ENCODE measurements at places on chromosomes 7 and 10.

GRCh38 chr7:116521046-116521664 is 3.7 kb upstream of the CAV1 start:
- no peak for DNase-seq

DNA sequence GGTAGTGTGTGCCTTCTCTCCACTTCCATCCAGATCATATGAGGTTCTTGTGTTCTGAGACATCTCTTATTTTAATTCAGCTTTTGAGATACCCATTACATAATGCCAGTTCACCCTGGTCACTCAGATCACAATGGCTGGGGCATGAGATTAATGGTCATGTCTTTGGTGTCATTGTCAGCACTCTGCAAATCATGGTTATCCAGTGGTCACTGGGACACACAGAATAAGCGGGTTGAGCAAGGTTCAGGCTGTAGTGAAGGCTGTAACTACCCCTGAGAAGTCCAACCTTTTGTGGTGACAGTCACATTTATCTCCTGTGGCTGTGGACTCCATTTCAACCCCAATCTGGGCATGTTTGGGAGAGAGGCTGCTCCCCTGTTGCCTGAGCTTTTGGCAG is 35.8 kb downstream of the SORCS3 start:
- no peak for DNase-seq

DNA sequence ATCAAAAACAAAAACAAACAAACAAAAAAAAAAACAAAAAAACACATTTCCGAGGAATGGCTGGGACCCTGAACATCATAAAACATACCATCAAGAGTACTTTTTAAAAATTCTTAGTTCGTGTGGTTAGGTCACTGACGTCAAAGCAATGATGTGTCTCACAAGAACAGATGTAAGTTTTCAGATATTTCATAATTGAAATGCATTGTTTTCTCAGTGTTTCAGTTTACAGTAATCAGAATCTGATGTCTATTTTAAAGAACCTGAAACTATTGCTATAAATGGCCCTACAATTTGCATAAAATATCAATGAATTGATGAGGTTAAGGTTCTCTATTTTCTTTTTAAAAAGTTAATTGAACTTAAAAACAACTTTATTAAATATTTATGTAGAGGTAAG is 103.7 kb upstream of the HGF start:
- DNase-seq: no peak

GRCh38 chr7:47786557-47787248 is 161.6 kb downstream of the PKD1L1 start:
- DNase-seq: peak; percentile 81

DNA sequence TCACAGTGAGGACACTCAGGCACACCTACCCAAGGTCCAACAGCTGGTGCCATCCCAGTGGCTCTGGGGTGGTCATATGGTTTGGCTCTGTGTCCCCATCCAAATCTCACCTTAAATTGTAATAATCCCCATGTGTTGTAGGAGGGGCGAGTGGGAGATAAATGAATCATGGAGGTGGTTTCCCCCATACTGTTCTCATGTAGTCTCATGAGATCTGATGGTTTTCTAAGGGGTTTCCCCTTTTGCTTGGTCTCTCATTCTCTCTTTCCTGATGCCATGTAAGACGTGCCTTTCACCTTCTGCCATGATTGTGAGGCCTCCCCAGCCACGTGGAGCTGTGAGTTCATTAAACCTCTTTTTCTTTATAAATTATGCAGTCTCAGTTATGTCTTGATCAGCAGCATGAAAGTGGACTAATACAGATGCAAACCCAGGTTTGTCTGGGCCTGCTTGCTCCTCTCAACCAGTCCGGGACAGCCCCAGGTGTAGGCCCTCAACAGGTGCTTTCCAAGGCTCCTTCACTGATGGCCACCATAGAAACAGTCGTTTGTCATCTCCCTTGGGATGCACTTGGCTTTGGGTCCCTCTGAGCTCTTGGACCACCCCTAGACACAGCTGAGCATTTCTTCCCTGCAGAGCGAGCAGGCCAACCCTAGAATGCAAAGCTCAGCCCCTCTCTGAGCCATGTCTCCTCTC is 101.3 kb upstream of the CTBP2 start:
- no peak for DNase-seq

DNA sequence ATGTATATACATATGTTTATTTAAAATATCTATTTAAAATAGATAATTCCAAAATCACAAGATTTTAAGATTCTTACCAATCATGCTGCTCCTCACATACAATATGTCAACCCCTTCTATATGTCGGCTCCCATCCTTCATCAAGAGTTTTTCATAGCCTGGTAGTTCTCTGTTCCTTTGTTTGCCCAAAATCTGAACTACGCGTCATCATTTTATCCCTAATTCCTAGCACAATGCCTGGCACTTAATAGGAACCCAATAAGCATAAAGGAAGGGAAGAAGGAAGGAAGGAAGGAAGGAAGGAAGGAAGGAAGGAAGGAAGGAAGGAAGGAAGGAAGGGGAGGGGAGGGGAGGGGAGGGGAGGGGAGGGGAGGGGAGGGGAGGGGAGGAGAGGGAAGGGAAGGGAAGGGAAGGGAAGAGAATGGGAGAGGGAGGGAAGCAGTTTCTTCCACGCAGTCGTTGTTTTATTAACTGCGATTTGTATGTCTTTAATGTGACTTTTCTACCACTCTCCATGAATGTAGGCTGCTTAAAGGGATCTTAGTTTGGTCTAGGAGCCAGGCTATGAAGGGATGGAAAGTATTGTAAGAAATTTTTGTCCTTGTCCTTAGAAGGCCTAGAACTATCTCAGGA is 83.3 kb upstream of the PCGF5 start:
- DNase-seq: no peak

DNA sequence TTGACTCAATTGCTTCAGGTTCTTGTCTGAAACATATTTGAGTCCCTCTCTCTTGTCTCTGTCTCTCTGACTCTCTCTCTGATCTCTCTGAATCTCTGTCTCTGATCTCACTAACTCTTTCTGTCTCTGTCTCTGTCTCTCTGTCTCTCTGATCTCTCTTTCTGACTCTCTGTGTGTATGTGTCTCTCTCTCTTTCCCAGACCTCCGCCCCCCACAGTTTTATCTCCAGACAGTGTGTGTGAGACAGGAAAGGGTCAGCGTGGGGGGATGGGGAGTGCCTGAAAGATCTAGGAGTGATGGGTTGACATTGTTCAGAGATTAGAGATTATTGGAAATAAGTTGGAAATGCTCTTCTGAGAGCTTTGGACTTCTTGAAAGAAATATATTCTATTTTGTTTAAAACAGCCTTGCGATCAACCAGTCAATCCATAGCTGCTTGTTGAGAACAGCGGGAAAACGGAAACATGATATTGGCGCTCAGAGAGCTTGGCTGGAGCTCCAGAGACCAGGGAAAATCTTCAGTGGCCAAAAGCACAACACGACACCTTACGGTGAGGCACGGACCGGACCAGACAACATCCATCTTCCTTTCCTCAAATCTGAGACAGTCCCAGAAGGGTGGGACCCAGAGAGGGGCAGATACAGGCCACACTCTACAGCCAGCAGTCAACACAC is 35.5 kb downstream of the CALML3 start:
- DNase-seq: no peak

DNA sequence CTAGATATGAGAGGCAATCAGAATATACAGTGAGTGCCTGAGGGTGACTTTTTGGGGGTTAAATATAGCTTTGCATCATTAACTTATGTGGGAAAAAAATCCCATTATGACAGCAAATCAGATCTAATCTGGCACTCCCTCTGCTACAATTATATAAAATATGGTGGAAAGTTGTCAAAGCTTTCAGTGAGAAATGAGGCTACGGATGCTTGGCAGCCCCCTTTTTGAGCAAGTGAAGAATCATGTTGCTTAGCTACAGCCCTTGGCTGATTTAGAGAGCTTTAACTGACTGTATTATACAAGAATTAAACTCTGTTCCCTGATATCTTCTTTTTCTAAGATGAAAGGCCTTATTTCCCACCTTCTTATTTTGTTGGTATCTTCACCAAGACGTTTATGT is 57.4 kb downstream of the GPR158 start:
- DNase-seq: no peak

DNA sequence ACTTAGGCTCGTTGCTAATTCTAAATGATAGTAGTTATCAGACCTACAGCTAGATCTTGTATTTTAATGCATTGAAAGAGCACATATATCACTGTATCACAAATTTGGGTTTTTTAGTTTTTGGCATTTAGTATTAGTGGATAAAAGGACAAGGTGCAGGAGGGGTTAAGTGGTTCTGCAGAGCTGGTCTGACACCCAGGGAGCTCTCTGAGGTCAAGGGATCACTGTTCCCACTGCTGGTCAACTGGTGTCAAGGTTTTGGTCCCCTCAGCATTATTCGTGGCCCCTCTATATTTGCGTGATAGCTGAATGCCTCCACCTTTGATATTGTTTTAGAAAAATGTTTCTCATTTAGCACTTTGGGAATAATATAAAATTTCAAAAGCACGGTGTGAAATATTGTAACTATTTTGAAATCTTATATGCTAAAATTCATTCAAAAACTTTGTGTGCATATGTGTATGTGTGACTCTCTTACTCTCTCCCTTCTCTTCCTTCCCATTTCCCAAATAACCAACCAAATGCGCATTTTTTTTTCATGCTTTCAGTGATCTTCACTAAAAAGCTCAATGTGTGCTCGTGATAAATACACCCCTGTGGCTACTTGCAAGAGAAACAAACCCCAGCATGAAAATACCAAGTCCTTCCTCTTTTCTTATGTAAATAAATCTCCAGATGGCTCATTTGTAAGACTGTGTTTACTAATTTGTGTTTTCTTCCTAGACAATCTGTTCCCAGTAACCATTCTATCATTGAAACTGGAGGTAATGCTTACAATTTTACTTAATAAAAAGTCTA is 309.2 kb downstream of the FGFR2 start:
- DNase-seq: no peak

DNA sequence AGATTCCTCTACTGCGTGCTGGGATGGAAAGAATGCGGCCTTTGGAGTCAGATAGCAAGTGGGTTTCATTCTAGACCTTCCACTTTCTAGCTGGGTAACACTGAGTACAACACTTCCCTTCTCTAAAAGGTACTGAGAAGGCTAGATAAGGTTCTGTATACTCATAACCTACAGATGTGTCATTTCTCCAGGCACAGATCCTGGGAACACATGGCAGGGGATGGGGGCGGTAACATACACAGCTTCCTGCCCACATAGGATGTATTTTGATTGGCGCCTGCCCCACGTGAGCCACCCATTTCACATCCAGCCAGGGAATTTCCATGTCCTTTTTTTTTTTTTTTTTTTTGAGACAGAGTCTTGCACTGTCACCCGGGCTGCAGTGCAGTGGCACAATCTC is 31.8 kb downstream of the KLRG2 start:
- DNase-seq: no peak

GRCh38 chr10:123011987-123012386 is 3.2 kb downstream of the ACADSB start:
- DNase-seq: no peak

- DNase-seq: no peak
Measured at GRCh38 chr7:89809291-89809690, 345.0 kb upstream of the STEAP1 start.

DNA sequence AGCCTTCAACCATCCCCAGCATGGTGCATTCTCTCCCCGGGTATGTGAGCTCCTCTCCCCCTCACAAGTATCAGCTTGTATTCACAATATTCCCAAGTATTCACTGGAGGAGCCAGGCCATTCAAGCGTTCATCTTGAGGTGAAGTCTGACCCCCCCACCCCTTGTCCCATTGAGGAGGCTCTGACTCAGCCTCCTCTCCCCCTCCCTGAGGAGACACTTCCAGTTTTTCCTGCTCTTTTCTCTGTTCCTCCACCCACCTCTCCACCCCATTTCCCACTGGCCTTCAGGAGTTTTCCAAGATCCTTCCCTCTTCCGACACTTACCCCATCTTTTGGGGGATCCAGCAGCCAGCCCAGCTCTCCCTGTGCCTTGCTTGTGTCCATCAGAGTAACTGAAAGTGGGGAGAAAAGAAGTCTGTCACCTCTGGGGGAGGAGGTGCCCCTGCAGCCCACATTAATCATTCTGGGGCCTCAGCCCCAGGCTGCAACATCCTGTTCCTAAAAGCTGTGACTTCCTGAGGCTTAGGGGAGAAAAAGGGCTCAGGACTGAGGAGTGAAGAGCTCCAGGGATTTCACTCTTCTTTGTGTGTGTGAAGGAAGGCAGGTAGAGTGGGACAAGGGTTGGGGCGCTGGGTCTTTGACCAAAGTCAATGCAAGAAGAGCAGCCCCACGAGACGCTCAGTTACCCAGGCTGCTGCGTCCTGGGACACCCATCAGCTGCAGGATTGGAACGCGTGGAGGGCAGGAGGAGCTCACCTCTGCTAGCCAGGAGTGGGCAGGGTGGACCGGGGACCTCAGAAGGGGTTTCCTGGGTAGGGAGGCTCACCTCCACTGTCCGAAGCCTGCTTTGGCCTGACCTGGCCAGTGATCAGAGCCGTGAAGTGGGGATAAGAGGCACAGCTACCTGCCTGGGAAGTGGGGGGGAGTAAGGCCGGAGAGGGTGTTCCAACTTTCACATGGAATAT is 1.1 kb downstream of the EPHA1 start:
- no peak for DNase-seq

DNA sequence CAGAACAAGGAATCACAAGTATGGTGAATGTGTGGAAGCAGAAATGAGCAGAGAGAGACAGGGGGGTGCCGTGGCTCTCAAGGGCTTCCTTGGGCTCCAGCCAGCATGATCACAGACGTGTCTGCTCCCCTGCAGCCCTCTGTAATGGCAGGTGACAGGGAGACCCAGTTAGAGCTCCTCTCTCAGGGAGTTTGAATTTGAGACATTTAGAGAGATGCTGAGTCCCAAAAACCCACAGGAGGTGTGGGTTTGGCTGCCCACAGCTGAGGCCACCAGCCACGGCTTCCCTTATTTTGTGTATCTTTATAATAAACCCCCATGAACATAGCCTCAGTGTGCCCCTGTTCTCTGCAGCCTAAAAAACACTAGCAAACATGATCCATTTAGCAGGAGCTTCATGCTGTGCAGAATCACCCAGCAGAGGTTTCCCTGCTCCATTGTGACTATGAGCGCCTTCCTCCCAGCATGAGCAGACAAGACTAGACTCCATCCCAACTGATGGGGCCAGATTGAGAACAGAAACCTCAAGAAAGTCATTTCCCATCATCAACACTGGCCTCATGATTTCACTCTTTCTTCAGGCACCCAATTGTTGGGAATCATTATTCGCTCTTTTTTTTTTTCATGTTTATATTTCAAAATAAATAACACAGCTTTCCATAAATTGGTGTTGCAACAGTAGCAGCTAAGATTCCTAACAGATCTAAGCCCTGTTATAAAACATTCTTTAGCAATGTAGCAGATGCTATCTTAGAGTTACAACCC is 13.4 kb downstream of the NOD1 start:
- DNase-seq: no peak
